Kidney (tissue), 22 donors: ENCODE measurements at places on chromosomes 16 and 17. TPM values are rescaled to one million over a fixed set of nuclear protein-coding genes. Genes with fewer than 3 reads are reported as not detected.
A peak's percentile ranks its signal among the peaks of the same experiment; 100 is the strongest.

DNA sequence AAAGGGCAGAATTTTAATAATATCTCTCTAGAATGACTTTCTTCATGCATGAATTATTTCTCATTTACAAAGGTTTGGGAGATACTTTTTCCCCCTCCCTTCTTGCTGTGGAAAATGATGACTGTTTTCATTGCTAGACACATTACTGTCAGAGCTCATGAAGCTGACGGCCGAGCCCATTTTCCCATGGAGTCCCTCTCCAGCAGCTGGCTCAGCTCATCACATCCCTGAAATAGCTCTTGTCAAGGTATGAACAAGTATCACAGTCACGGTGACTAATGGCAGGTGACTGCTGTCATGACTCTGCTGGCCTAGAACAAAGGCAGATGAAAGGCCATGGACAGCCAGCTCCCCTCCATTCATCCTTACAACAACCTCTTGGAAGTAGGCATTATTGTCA is 208.1 kb downstream of the ABCC12 start:
- no peak for DNase-seq

GRCh38 chr16:12387786-12388185 is 411.3 kb downstream of the SNX29 start:
- no peak for DNase-seq

DNA sequence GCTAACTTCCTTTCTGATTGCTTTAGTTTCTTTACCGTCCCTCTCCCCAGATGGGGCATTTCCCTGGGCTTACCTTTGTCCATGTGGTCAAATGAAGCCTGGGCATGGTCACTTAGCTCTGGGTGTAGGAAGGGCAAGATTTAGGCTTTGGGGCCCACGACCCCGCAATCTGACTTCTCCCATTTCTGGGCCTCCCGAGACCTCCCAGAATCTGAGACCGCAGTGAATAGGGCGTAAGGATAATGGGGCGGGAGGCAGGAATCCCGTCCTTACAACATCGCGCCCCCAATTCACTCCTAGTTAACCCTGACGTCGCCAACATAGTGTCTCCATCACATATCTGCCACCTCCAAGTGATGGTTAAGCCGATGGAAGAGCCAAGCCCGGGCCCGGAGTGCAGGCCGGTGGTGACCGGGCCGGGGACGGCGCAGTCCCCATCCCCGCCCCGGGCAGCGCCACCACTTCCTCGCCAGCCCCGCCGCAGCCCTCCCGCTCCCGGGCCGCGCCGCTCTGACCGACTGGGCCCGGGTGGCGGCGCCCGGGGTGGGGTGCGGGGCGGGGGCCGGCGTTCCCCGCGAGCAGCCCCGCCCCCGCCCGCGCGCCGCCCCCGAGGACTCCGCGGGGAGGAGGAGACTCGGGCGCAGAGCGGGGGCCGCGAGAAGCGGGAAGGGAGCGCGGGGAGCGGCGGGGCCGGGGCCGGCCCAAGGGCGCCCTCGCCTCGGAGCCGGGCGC is at the start of gene RHBDL3:
Gene RHBDL3, plus strand, starts transcription at position 641 of the 732 bp plus-strand sequence. CDS start 358 bp downstream, outside the sequence.
- peak; percentile 68 for DNase-seq

GRCh38 chr17:73292031-73292531 is 19.7 kb downstream of the CDC42EP4 start:
- no peak for DNase-seq

DNA sequence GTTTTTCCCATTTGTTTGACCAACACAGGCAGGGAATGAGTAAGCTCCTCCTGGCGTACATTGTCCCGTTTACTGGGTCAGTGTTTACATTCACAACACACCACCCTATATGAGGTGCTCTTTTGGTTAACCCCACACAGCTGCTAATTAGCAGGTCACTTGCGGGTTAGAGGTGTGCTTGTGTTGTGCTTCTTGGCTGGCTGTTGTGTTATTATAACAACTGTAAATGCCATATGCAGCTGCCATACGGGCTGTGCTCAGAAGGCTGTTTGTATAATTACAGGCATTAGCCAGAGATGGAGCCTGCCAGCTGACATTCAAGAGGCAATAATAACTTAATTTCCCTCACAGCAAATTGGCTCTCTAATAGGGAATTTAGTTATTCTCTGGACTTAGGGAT is 205.1 kb upstream of the ELAC2 start:
- no peak for DNase-seq

GRCh38 chr16:84048871-84049270 is 6.3 kb upstream of the SLC38A8 start:
- DNase-seq, result peak; percentile 30

LAT gene
- polyA plus RNA-seq, result 8.3 TPM

DNA sequence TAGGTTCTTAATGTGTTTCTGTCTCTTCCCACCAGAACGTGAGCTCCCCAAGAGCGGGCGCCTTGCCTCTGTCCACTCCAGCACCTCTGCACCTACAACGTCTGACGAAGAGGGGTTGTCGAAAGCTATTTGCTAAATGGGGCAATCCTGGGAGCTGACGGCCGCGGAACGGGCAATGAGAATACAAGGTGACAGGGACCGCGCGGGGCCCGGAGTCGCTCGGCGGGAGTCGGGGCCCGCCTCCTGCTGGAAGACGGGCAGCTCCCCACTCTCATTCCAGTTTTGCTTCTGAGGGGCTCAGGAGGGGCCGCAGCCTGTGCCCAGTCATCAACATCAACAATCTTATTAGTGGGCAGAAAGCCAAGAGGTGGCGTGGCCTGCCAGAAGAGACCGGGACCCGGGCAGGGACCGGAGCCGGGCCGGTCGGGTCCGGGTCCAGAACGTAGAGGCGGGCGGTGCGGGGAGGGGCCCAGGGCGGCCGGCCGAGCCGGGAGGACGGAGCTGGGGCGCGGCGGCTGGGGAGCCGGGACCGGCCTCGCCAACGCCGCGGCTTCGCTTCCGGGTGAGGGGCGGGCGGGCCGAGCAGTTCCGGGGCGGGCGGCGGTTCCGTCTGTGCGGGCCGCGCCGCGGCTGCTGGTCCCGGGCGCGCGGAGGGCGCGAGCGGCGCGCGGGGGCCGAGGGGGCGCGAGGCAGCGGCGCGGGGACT is at the start of gene MOSMO:
Gene MOSMO, plus strand, starts transcription at position 603 of the 706 bp plus-strand sequence. CDS start 191 bp downstream, outside the sequence.
- DNase-seq, result peak; percentile 67

DNA sequence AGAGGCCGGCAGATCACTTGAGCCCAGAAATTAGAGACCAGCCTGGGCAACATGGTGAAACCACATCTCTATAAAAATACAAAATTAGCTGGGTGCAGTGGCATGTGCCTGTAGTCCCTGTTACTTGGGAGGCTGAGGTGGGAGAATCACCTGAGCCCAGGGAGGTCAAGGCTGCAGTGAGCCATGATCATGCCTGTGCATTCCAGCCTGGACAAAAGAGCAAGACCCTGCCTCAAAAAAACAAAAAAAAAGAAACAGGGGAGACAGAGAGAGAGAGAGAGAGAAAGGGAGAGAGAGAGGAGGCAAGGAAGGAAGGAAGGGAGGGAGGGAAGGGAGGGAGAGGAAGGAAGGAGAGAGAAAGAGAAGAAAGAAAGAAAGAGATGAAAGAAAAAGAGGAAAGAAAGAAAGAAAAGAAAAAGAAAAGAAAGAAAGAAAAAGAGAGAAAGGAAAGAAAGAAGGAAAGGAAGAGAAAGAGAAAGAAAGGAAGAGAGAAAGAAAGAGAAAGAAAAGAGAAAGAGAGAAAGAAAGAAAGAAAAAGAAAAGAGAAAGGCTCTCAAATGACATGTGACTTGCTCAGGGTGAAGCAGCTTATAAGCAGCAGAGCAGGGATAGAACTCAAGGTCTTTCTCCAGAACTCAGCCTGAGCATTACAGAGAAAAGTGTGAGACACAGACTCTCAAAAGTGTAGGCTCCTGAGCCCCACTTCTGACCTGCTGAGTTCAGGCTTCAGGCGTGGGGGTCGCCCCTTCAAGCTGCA is 15.5 kb downstream of the CX3CL1 start:
- no peak for DNase-seq

GRCh38 chr17:12631076-12631475 is 34.6 kb upstream of the MYOCD start:
- no peak for DNase-seq

DNA sequence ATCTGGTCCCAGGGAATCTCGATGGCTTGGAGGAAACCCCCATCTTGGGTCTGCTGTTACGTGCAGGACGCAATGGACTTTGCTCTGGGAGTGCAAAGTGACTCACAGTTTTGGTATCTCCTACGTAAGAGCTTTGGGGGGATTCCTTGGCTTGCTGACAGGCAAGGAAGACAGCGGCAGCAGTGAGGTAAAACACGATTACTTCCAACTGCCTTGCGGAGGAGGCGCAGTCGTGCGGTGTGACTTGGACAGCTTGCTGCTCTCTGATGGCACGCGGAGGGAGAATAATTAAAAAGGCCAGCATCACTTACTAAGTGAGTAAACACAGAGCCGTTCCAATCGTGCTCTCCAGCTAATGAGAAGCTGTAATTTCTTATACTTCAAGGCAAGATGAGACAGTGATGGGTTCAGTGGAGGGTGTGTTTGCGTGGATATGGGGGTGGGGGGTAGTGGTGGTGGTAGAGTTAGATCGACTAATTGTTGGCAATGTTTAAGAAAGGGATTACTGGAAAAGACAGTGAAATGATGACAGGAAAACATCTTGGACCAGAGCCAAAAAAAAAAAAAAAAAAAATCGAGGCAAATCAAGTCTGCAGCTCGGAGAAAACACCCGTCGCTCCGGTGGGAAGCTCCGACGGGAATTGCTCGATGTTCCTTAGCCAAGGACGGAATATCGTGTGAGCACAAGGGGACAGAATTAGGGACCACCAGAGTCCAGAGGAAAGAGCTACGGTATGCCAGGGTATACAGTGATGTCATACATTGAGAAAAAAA is 184.8 kb upstream of the ZFHX3 start:
- peak; percentile 34 for DNase-seq

DNA sequence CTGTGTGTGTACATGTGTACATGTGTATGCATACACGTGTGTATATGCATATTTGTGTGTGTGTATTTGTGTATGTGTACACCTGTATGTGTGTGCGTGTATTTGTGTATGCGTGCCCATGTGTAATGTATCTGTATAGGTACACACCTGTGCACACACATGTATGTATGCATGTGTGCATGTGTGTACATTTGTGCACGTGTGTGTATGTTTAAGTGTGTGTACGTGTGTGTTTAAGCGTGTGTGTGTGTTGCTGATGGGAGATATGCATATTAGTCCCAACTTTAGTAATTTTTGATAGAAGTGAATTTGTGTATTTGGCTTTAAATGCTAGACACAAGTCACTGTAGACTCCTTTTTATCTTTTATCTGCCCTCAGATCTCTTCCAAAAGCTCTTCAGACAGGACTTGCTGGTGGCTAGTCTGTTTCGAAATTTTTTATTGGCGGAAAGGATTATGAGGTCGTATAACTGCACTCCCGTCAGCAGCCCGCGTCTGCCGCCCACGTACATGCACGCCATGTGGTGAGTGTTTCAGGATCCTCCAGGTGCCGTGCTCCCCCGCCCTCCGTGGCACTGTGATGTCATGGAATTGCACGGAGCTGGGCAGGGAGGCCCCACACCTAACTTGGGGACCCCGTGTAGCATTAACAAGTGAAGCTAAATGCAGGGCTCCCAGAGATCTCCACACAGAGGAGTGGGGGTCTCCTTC is 168.8 kb upstream of the CHMP6 start:
- DNase-seq, result no peak

OR3A3 gene
- polyA plus RNA-seq, result not detected

- DNase-seq, result no peak
These were observed 16.7 kb upstream of the HEATR6 start for GRCh38 chr17:60095381-60095780.

OR1A1 gene
- not detected for polyA plus RNA-seq

GRCh38 chr16:8847623-8848022 is 21.2 kb downstream of the CARHSP1 start:
- DNase-seq, result peak; percentile 71

GRCh38 chr17:41870627-41871026 is 5.4 kb upstream of the KLHL11 start:
- DNase-seq, result no peak

THUMPD1 gene
- 16.8 TPM for polyA plus RNA-seq

C16orf46 gene
- polyA plus RNA-seq, result 0.47 TPM

DNA sequence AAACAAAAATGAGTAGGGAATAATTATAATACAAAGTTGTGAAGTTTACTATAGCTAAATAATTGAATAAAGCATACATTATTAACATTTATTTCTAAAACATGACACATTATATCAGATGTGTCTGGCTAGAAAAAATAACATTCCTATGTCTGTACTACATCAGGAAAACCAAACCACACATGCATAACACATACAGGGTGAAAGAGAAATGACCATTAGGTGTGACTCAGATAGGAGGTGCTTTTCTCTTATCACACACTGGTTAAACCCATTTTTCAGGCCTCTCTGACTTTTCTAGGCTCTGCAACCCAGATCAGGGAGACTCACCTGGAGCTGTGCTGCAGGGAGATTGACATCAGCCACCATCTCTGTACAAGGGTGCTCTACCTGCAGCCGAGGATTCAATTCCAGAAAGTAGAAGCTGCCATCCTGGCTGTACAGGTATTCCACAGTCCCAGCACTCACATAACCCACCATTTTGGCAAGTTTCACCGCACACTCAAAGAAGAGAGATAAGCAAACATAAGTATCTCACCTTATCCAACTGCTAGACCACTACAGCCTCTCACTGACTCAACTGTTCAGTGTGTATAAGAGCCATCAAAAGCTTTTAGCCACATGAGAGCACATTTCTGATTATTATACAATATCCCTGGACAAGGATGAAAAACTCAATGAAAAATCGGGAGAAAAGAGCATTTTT is 116.6 kb upstream of the C17orf78 start:
- DNase-seq, result no peak

DNA sequence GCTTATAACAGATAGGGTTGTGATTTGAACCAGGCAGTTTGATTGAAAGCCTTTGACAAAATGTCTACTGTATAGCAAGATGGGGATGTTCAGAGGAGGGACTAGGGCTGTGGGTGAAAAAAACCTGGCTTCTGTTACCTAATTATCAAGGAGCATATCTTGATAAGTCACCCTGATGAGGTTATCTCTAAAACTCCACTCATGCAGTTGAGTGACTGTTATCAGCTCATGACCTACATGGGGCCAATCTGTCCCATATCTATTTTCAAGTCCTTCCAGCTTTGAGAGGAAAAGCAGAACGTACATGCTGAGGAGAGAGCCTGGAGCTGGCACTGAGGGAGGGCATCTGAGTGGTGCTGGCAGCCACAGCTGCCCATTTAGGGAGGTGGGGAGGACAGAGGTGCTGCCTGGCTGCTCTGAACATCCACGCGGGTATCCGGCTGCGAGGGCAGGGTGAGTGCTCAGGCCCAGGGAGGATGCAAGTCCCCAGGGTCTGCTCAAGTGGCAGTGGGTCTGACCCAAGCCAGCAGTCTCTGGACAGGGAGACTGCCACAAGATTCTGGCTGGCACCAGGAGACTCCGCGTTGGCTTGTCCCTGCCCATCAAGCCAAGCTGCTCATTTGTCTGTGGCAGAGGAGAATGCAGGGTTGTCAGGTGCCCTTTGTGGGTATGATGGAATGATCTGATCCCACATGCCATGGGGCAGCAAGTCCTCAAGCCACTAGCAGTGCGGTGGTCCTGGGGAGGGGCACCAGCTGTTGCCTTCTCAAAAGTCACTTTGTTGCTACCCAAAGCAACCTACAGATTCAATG is 29.2 kb downstream of the ATPAF2 start:
- no peak for DNase-seq
